ENCODE measurements at places on chromosomes 1 and 21.
A peak's percentile ranks its signal among the peaks of the same experiment; 100 is the strongest.

- DNase-seq, result no peak
These were observed 21.8 kb downstream of the VTCN1 start for GRCh38 chr1:117188816-117189437.

- no peak for DNase-seq
These were observed 9.4 kb upstream of the MYOG start for GRCh38 chr1:203095061-203095690.

GRCh38 chr21:42350927-42351426 is at the start of gene TFF2:
TSS of gene TFF2 (minus strand) at chr21:42350994. CDS start at chr21:42350957, 37 bp downstream.
- DNase-seq, result no peak

GRCh38 chr1:1294250-1294890 is 13.4 kb downstream of the ACAP3 start:
- DNase-seq, result no peak

GRCh38 chr1:240691909-240692705 is 80.2 kb upstream of the GREM2 start:
- DNase-seq, result peak; percentile 12

DNA sequence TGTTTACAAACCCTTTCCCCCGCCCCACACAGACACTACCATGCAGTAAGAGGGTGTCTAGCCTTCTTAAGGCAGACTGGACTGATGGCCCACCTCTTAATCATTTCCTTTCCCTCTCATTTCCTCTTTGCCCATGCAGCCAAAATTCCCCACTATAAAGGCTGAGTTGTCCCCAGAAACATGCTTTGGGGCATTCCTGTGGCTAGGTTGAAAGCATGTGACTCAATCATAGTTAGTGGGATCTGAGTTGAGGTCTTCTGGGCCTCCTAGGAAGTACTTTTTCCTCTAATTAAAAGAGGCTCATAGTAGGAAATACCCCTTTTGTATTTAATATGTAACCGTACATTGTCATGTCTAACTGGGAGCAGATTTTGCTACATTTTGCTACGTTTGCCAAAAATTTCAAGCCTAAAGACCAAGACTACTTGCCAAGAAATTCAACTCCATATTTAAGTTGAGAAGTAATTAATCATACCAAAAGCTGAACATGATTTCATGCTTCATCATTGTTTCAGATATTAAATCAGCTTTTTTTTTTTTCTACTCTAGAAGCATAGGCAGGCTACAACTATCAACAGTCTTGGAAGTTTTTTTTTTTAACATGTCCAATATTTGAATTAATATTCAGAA is 174.7 kb downstream of the ADGRL4 start:
- DNase-seq, result no peak

GRCh38 chr1:62988867-62989266 is 204.9 kb downstream of the ATG4C start:
- no peak for DNase-seq

- DNase-seq, result no peak
These were observed 1120.8 kb downstream of the PLA2G4A start for GRCh38 chr1:187949567-187949966.

DNA sequence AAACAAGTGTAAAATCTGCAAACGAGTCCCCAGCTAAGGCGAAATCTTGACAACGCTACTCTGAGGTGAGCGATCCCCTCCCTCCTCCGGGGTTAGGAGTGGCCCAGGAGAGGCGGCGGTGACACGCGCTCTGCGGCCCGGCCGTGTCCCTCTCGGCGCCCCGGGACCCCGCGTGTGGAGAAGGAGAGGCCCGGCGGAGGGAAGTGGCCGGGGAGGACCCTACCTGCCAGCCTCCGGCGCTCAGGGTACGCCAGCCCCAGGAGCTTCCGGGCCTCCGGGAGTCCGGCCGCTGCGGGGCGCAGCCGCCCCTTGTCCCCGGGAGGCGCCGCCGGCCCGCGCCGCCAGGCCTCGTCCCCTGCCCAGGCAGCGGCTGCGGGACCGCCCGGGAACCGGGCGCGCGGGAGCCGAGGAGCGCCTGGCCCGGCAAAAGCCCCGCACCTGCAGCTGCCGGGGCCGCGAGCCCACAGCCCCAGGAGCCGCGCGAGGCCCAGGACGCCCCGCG is 543 bp downstream of the ABCB10 start:
- DNase-seq, result peak; percentile 56

DNA sequence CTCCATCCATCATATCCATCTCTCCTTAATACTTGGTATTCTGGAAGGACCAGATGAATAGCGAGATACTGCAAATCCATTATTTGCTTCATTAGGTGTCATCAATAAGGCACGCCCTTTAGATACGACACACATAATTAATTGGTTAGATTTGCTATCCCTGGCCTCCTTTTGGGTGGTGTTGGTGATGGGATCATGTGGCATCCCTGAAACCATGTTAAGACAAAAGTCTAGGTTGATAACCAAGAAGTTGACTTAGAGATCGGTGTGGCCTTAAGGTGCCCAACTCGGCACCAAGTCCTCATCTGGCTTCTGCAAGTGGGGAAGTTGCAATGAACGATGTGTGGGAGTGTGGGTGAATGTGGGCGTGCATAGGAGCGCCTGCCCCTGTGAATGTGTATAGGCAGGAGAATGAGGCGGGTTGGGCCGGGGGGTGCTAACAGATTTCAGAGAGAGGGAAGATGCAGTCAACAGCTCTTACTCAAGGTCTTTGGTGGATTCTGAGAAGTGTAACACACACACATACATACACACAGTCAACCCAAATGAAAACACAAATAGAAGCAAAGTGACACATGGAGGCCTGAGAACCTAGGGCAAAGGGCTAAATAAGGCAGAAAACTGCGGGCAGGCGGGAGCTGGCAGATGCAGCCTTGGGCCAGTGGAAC is 415.7 kb upstream of the ESRRG start:
- DNase-seq, result no peak

DNA sequence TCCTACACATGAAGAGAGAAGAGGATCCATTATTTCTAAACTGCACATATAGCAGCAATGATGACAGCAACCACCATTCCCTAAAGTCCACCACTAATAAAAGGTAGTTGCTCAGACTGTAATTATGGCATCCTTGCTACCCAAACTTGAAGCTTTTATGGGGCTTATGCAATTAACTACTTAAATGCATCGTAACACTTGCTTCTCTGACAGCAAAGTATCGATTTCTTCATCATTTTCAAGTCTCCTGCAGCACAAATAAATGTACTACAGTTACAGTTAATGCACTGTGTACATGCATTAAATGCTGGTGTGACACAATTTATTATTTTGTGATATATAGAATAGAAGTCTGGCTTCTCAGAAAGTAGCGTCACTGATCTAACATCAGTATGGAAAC is 241.7 kb downstream of the USH2A start:
- DNase-seq, result no peak

DNA sequence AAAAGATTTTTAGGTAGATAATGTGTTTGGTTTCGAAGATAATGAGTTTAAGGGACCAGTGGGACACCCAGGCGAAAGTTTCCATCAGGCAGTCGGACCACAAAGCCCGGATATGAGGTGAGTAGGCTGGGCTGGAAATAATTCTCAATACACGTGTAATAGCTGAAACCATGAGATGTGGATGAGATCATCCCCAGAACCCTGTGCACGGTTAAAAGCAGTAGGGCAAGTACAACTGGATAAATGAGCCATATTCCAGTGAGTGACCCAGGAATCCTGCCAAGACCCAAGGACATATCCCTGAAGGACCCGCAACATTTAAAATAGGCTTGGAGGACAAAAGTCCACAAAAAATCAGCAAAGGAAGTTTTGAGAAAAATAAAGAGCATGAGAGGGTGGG is 21.5 kb upstream of the NHLH2 start:
- no peak for DNase-seq

DNA sequence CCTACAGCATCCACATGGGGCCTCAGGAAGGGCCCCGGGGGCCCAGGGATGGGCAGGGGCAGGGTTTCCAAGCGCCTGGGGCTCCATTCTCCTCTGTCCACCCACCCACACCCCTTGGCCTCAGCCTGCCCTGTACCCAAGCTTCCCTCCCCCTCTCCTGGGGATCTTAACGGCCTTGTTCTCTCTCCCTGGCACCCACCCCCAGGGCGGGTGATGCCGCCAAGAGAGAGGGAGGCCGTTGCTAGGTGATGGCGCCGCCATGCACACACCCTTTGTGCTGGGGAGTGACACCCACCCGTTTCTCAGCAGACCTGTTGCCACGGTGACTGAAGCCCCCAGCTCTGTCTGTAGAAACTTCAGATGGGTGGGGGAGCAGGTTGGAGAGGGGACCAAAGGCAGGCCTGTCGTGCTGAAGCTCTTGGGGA is 7.6 kb downstream of the GPR37L1 start:
- no peak for DNase-seq

DNA sequence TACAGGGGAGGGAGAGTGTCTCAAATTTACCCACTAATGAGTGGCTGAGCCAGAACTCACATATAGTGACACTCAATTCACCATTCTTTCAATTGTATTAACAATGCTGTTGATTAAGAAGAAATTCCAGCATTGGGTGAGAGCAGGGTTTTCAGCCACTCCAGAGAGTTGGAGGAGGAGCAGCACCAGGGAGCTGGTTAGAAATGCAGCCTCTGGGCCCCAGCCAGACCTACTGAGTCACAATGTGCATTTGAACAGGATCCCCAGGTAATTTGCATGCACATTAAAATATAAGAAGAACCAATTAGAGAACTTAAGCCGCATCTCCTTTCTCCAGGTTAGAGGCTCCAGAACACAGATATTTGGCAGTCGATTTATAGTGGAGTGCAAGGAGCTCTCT is 41.8 kb downstream of the TNR start:
- no peak for DNase-seq

- no peak for DNase-seq
These were observed 12.2 kb downstream of the CFAP410 start for GRCh38 chr21:44326716-44327602.

DNA sequence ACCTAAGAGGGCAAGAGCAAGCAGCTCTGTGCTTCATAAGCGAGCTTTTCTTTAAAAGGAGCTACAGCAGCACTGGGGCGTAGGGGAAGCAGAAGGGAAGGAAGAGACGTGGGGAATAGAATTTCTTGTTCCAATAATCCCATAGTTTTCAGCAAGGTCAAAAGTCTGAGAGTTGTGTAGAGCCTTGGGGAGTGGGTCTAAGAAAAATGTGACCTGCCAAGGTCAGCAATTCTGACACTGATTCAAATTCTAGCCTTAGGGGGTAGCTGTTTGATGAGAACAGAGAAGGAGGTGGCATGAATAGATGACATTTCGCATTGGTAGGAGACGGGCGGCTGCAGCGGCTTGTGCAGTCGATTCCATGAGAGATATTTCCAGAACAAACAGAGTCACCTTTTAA is 22.4 kb downstream of the PRRX1 start:
- DNase-seq, result no peak

DNA sequence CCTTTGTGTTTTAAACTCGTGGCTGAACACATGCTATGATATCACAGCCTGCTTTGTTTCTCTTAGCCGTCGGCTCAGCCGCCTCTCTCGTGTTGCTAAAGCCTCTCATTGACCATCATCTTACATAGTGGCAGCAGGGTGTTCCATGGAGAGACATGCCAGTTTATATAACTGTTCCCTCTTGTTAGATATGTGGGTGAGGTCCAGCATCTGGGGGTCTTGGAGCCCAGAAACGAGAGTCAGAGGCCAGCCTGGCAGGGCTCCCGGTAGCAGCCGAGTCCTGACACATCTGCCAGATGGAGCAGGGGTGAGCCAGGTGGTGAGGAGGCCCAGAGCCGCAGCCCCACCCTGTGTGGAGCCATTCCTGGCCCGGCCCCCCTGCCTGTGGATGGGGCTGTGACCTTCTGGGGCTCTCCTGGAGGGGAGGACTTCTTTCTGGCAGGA is 11.9 kb downstream of the PODN start:
- DNase-seq, result no peak

- no peak for DNase-seq
These were observed 22.1 kb upstream of the ACTA1 start for GRCh38 chr1:229456016-229456415.

- DNase-seq, result no peak
These were observed 38.0 kb downstream of the PRRX1 start for GRCh38 chr1:170701962-170702361.

DNA sequence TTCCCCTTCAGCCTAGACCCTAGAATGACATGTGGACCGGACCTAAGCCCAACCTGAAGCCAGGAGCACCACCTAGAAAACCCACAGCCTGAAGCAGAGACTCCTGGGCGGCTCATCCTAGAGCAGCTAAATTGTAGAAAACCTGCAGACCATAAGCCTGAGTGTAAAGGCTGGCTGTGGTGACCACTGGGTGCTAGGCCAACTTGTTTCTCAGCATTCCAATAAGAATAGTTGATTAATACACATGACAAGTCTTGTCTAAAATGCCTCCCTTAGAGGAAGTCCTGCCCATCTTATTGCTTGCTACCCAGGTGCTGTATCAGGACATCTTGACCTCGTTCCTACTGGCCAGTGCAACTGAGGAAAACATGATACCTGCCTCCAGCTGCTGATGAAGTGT is 23.3 kb upstream of the CASQ2 start:
- no peak for DNase-seq

- no peak for DNase-seq
These were observed 12.6 kb upstream of the S100B start for GRCh38 chr21:46617267-46618051.

DNA sequence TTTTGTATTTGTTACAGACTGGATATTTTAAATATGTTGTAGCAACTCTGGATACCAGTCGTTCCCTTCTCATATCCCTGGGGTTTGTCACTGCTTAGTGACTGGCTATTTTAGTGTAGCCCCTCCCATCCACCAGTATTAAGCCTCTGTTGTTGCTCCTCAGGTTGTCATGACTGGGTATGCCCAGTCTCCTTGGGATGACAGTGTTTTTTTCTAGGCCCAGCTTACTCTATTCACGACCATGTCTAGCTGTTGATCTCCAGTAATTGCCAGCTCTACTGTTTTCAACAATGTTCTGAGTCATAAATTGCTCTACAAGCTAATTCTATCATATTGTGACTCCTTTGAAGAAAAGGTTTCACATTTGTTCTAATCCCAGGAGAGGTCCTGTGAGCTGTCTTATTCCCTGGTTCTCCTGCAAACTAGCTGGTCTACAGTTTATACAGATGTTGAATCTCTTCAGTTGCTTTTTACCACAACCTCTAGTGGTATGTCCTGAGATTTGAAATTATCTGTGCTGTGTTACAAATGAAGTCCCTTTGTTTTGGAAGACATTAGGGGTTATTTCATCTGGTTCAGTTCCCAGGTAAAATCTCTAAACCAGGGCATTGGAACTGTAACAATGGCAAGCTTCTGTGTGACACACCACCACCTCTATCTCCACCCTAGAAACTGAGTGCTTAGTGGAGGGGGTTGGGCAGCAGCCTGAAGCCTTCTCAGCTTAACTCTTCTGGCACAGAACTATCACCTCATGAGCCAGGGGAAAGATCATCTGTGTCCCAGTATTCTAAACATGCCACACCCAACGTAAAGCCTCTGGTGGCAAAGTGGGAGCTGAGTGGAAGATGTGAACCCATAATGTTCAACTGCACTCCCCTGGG is 124.6 kb downstream of the TRIM33 start:
- DNase-seq, result peak; percentile 2

Data from activated CD4-positive, alpha-beta T cell treated with anti-CD3 and anti-CD28 coated beads, Interleukin-10, Interleukin-2, amounts not matched to agents 100 ng/mL and 50 ng/mL, durations not matched to agents 16 hours and 8 hours (primary cell).